Activated B cell treated with CpG ODN at 0.5 μM for 24 hours (primary cell): ENCODE measurements at places on chromosomes 2 and 18.
A peak's percentile ranks its signal among the peaks of the same experiment; 100 is the strongest.

GRCh38 chr2:31888550-31888949 lies 122.3 kb downstream of the MEMO1 start:
- no peak for DNase-seq

- DNase-seq: no peak
These were observed 576.7 kb upstream of the ZEB2 start for GRCh38 chr2:145096582-145096981.

DNA sequence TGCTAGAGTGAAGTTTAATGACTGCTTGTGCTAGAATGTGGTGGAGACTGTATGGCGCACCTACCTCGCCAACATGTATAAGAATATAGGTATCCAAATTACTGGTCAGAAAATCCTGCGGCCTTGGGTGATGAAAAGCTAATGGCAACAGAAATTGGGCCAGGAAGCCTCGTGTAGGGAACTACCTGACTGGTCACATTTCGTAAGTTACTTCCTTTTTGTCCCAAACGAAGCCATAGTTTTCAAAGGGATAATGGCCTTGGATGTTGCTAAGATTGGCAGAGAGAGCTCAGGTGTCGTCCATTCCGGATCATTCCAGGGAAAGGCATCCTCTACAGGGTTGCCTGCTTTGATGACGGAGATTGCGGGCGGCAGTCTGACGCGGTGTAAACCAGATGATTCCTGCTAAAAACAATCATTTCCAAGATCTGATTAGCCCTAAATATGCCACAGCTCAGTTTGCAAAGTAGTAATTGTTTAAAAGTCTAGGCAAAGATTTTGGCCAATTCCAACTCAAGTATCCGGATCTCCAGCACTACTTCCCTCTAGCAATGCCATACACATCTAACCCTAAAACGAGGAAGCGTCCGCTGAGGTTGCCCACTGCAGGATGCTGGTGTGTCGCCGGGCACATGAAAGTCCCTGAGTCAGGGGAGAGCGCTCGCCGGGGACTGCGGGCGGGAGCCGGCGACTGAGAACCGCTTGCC lies 708 bp upstream of the MALT1 start:
- DNase-seq: no peak

DNA sequence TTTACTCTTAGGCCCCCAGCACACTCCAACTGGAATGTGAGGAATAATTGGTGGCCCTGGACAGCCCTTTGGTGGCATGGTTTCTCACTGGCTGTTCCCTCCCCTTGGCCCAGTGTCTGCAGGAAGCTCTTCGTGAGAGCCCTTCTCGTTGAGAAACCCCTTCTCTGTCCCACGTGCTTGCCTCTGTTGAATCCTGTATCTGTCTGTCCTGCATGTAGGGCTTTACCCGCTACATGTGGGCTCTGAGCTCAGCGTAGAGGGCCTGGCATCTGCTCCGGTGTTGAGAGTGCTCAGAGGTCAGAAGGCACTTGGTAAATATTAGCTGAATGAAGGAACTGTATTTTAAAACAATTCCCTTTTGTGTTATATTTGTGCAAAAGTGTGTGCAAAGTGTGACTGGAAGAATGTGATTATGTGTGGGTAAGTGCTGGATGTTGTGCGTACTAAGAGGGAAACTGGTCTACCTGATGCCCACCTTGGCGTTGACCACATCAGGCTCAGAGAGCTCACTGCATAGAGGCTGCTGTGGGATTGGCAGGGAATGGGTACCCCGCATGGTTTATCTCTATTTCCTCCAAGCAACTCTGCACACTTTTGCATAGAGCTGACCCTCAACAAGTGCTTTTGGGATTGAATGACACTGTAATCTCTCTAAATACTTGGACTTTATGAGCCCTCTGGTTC lies 40.0 kb downstream of the RNF144A start:
- no peak for DNase-seq

DNA sequence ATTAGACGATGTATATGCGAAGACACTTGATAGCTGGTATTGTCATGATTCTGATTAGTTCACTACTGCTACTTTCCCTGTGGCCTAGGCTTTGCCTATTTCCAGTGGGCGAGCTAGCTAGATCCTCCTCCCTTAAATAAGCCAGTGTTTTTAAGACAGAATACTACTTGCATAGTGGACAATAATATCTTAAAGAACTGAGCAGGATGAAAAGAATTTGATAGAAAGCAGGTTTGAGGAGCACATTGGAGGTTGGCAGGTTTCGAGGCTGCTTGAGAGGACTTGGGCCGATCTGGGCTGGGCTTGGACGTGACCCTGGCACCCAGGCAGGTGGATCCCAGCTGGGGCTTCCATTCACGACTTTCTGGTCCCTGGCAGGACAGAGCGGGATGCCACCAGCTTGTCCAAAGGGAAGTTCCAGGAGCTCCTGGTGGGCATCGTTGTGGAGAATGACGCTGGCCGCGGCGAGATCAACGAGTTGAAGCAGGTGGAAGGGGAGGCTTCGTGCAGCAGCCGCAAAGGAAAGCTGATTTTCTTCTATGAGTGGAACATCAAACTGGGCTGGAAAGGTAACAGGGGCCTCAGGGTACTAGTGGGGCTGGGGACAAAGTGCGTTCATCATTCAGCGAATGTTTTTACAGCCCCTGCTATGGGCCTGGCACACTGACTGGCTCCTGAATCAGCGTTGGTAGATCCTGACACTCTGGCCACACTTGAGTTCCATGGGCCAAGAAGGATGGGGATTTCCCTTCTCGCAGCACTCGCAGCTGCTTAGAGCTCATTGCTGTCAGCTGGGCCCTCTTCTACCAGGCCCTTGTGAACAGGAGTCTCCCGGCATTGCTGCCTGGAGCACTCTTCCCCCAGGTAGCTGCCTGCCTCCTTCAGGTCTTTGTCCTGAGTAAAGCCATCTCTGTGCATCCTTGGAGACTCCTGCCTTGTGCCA lies 16.9 kb downstream of the C2orf74 start:
- no peak for DNase-seq

DNA sequence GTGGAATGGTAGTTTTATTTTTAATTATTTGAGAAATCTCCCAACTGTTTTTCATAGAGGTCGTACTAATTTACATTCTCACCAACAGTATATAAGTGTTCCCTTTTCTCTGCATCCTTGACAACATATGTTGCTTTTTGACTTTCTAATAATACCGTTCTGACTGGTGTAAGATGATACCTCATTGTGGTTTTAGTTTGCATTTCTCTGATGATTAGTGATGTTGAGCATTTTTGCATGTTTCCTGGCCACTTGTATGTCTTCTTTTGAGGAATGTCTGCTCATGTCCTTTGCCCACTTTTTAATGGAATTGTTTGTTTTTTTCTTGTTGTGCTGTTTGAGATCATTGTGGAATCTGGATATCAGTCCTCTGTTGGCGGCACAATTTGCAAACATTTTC lies 242.5 kb downstream of the ZNF521 start:
- no peak for DNase-seq

DNA sequence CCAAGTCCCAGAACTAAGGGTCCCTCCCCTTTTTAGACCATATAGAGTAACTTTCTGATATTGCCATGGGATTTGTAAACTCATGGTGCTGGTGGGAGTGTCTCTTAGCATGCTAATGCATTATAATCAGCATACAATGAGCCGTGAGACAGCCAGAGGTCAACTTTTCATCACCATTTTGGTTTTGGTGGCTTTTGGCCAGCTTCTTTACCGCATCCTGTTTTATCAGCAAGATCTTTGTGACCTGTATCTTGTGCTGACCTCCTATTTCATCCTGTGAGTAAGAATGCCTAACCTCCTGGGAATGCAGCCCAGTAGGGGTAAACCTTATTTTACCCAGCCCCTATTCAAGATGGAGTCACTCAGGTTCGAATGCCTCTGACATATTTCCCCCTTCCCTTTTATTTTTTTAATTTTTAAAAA lies 148.2 kb downstream of the PHLPP1 start:
- DNase-seq: no peak

DNA sequence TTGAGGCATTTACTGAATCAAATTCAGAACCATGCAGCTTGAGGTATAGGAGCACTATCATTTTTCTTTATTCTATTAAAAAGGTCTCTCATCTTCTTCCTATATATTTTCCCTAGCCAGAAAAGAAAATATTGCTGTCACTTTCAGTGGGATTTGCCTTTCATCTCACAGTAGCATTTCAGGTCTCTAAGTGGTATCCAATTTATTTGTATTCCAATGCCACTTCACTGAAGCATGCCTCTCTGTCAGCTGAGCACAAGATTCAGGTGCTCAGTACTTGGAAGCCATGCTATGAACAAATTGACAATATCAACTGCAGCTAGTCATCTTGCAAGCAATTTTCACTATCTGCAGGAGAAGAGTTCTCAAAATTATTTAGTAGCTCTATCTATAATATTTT lies 457.2 kb upstream of the SLC39A10 start:
- no peak for DNase-seq

DNA sequence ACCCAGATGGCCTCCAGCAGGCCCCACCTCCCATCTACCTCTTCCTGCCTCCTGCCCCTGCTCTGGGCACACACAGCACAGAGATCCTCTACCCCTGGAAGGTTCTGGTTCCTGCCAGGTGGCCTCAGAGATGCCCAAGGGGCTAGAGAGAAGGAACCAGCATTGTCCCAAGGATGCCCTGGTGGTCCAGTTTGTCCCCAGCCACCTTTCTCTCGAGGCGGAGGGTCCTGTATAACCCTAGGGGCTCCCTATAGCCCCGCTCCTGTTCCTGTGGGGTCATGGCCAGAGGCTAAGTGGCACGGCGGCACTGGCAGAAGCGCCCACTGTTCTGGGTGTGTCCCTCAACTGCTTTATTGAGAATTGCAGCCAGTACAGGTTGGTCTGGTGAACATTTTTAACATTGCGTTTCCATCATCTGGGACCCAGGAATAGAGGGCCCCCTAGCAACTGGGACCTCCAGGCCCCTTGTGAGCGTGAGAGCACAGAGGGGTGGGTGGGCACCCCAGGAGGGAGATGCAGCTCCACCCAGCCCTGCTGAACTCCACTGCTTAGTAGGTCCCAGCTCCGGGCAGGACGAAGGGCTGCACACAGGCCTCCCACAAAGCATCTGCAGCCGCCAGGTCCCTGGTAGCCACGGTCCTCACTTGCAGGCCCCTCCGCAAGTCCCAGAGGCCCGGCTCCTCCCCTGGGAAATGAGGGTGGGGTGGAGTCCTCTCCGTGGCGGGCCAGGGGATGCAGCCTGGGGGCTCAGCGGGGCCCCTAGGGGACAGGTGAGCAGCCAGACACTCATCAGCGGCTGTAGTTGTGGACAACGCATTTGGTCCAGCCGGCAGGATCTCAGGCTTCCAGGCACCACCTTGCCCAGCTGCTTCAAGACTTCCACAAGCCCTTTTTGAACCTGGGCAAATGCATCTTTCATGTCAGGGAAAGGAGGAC lies 33.1 kb downstream of the GPC1 start:
- DNase-seq: no peak

- no peak for DNase-seq
These were observed 45.4 kb upstream of the PTMA start for GRCh38 chr2:231662811-231663457.

GRCh38 chr2:25341011-25341727 lies 556 bp downstream of the DNMT3A start:
- no peak for DNase-seq

- peak; percentile 14 for DNase-seq
These were observed 387.6 kb downstream of the FIGN start for GRCh38 chr2:163347982-163348856.

DNA sequence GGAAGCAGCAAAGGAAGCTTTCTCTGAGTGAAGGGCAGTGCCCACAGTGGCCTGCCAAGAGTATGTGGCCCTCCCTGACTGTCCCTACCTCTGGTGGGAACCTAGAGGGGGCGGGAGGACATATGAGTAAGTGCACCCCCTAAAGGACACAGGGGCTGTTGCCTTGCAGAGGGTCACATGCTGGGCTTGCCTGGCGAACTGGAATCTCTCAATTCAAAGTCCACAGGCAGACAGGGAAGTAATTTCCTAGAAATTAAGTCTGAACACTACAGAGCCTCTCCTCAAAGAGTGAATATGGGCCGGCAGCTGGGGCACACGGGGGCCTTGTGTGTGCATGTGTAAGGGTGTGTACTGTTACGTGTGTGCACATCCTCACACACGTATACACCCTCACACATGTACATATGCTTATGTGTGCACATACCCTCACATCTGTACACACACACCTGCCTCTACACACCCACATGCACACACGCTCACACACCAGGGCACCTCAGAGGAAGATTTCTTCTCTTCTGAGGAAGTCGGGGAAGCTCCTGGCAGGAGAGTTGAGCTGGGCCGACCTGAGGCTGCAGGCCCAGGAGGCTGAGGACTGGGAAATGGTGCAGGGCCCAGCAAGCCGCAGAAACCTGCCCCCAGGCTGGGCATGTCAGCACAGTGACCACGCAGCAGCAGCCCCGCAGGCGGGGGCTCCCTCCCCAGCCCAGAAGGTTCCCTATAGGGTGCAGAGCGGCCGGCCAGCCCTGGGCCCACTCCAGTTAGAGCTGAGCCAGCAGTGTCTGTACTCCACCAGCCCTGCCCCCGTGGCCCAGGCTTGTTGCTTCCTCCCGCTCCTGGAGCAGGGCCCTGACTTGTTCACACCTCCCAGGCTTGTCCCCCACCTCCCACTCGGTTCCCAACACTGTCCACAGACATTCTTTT lies 77.4 kb upstream of the TAF1B start:
- no peak for DNase-seq

GRCh38 chr2:101125374-101125773 lies 25.8 kb downstream of the TBC1D8 start:
- no peak for DNase-seq

- DNase-seq: no peak
These were observed 10.7 kb downstream of the LPIN1 start for GRCh38 chr2:11757101-11757500.

DNA sequence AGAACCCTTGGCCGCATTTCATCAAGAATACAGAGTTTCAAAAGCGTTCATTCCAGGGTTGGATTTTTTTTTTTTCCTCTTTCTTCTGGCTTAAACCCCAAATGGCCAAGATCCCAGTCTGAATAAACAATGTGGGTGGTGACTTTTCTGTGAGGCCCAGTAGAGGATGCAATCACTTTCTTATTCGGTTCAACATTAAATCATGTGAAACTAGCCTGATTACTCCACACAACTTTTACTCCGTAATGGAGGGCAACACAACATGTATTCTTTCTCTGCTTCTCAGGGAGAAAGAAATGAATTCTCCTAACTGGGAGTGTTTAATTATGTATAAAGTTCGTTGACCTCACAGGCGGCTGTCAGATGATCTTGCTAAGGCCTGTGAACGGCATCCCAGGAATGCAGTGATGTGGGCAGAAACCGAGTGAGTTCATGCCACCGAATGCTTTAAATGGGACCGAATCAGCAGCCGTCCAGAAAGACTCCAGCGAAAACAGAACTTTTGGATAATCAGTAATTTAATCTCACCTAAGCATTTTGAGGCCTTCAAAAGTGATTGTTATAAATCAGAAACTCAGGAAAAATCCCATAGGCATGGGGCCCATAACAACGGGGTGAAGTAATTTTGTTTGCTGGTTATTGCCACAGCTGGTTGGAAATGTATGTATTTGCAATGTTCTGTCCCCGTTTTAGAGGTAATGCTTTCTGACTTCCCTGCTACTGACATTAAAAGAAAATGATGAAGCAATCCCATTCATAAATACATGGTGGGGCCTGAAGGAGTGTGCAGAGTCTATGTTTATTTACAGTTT lies 81.5 kb downstream of the BCL2 start:
- DNase-seq: no peak

- no peak for DNase-seq
These were observed 879.0 kb downstream of the DSC3 start for GRCh38 chr18:30163573-30163972.

- DNase-seq: no peak
These were observed 39.9 kb upstream of the CDC42EP3 start for GRCh38 chr2:37711308-37711731.
